Gastrocnemius medialis (tissue), 4 donors: ENCODE measurements at places on chromosomes 4 and X.

- no peak for DNase-seq
Measured at GRCh38 chr4:153161226-153161963, 42.8 kb upstream of the TRIM2 start.

GRCh38 chrX:129688097-129688496 is 33.3 kb upstream of the APLN start:
- DNase-seq = no peak

DNA sequence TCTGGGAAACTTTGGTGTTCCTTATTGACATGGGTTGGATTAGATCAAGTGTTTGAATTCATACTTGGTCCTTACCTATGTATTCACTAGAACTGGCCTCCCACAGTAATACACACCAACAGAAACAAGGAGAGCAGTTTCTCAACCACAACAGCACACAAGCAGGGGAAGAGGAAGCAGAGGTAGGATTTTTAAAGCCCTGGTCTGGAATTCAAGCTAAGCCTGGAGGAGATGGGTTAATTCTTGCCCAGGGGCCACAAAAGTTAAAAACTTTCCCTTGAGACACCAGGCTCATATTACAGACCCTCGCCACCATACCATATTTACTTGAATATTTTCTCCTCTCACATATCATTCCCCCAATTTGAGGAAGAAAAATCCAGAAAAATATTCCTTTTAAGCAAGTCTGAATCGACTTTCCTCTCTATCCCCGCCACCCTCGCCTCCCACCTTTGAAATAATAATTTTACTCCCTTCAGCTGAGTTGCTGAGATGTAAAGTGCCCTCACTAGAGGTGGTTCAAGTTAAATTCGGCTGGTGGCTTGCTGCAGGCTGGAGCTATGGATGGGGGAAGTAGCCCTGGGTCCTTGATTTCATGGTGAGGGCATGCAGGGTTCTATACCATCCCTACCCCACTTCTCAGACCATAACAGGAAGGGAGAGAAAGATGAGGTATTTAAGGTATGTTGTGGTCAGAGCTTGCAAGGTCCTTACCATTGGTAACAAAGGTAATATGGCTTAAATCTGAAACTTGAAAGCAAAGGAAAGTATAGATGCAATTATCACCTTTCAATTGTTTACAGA is 440.2 kb downstream of the INPP4B start:
- no peak for DNase-seq

- DNase-seq = no peak
Measured at GRCh38 chr4:76058888-76059426, 15.6 kb upstream of the ART3 start.

GRCh38 chr4:169362607-169363006 is 91.9 kb upstream of the SH3RF1 start:
- no peak for DNase-seq

- DNase-seq = no peak
Measured at GRCh38 chr4:38069271-38069760, 109.1 kb downstream of the PTTG2 start.

- DNase-seq = no peak
Measured at GRCh38 chr4:85005865-85006377, 39.4 kb upstream of the WDFY3 start.

GRCh38 chr4:177107288-177107921 is 202.3 kb upstream of the NEIL3 start:
- DNase-seq = no peak

GRCh38 chr4:24521544-24521943 is 62.8 kb downstream of the DHX15 start:
- DNase-seq = no peak

DNA sequence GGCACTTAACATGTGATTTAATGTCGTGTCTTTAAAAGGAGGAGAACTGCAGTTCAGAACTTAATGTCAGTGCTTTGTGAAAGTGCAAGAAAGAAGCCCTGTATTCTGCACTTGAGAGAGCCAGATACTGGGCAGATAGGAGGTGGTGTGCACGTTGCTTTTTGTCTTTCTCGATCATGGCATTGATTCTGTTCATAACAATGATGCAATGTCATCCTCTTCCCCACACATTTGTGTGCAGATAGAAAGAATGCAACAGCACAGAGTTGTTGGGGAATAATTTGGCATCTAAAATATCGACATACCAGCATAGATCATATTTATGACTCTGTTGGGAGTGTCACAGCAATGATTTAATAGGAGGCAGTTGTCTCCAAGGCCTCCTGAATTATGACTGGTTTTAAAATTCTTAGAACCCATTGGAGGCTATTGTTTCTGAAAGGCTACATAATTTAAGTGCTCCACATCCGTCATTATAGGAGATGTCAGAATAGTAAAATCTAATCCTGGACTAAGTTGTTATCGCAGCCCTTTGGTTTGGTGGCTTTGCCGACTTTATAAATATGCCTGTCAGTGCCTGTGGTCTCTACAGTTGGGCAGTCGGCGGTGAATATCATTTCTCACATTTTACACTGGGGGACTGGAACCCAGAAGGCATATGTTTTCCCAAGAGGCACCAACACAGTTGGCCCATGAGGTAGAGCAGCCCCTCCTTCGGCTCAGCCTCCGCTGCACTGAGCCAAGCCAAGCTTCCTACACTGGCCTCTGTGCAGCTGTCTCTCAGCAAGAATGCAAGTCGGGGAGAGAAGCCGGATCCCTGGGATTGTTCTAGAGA is 124.9 kb downstream of the PTTG2 start:
- no peak for DNase-seq

DNA sequence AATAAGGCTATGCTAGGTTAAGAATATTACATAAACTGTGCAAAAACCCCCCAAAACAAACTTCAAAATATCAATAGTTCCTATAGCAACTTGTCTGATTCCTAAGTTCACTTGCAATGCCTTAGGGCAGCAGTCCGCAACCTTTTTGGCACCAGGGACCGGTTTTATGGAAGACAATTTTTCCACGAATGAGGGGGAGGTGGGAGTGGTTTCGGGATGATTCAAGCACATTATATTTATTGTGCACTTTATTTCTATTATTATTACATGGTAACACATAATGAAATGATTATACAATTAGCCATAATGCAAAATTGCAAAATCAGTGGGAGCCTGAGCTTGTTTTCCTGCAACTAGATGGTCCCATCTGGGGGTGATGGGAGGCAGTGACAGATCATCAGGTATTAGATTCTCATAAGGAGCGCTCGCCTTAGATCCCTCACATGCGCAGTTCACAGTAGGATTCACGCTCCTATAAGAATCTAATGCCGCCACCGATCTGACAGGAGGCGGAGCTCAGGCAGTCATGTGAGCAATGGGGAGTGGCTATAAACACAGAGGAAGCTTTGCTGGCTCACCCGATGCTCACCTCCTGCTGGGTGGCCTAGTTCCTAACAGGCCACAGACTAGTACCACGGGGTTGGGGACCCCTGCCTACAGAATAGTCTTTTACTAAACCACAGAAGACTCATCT is 39.7 kb downstream of the ACOX3 start:
- no peak for DNase-seq

DNA sequence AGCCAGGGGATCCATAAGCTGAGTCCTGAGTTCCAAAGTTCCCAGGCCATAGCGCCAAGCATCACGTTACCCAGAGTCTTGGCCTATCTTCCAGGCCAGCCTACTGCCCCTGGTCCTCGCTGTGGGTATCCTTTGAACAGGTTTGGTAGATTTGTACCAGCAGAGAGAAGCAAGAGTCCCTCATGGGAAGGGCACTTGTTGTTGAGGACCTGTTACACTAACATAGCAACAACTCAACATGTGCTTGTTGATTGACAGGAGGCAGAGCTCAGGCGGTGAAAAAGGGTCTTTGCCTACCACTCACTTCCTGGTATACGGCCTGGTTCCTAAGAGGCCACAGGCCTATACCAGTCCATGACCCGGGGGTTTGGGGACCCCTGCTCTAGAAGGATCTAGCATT is 138.4 kb downstream of the RASL11B start:
- no peak for DNase-seq

- no peak for DNase-seq
Measured at GRCh38 chrX:120560405-120560841, 339 bp downstream of the CUL4B start.
